Stimulated activated CD8-positive, alpha-beta memory T cell treated with anti-CD3 and anti-CD28 coated beads, Interleukin-4, amount 100 ng/mL, for 48 hours (primary cell): ENCODE measurements at places on chromosomes 5 and 9.

DNA sequence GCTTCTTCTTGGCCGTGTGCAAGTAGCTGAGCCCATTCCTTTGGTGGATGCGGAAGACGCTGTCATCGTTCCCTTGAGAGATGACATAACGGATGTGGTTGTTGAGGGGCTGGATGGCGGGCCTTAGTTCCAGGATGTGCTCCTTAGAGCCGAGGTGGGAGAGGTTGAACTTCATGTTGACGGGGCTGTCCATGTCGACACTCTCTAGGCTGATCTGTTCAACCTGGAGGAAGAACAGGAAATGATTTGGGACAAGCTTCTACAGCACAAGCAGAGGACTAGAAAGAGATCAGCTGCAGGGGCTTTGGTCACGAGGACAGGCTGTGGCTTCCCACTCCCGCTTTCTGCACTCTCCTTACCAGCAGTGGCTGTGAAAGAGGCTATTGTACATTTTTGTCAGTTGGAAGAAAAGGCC lies 176.0 kb downstream of the SLC12A2 start:
- DNase-seq: no peak

DNA sequence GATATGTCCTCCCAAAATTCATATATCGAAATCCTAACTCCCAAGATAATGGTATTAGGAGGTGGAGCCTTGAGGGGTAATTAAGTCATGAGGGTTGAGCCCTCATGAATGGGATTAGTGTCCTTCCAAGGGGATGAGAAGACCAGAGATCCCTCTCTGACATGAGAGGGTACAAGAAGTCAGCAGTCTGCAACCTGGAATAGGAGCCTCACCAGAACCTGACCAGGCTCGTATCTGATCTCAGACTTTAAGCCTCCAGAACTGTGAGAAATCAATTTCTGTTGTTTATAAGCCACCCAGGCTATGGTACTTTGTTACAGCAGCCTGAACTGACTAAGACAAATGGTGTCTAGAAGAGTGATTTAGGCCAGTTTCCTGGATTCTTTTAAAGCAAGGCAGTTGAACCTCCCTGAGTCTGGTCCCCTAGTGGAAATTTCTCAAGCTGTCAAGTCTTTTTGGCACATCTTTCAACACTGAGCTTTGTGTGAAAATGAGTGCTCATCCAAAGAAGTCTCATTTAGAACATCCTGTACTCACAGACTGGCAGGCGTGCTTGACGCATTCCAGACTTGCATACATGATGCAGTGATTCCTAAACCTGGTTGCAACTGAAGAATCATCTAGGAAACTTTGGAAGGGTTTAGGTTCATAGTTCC lies 254.8 kb upstream of the PPP1R2B start:
- no peak for DNase-seq

DNA sequence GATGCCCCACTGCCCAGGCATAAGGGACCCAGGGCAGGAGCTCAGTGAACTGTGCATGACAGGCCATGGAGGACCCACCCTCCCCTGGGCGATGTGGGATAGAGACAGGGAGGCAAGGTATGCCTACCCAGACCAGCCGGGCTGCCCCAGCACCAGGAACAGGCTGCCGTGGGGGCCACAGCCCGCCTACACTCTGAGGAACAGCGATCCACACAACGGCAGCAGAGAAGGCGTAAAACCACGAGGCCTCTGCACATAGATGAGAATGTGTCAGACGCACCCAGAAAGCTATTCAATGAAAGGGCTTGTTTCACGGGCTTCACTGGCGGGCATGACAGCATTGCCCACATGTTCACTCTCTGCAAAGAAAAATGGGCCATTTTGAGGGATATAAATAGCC lies 49.5 kb downstream of the SEMA4D start:
- DNase-seq: peak; percentile 70

DNA sequence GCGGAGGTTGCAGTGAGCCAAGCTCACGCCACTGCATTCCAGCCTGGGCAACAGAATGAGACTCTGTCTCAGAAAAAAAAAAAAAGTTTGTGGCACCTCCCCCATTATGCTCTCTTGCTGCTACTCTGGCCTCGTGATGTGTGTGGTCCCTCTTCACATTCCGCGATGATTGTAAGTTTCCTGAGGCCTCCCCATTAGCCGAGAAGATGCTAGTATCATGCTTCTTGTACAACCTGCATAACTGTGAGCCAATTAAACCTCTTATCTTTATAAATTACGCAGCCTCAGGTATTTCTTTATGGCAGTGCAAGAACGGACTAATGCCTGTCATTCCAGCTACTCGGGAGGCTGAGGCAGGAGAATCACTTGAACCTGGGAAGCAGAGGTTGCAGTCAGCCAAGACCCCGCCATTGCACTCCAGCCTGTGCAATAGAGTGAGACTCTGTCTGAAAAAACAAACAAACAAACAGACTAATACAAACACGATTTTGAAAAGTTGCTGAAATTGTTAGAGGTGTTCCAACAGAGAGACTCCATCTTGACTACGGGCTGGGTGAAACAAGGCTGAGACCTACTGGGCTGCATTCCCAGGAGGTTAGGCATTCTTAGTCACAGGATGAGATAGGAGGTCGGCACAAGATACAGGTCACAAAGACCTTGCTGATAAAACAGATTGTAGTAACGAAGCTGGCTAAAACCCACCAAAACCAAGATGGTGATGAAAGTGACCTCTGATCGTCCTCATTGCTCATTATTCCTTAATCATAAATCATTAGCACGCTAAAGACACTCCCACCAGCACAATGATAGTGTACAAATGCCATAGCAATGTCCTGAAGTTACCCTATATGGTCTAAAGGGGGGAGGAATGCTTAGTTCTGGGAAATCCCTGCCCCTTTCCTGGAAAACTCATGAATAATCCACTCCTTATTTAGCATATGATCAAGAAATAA lies 8.3 kb upstream of the AFF4 start:
- no peak for DNase-seq

DNA sequence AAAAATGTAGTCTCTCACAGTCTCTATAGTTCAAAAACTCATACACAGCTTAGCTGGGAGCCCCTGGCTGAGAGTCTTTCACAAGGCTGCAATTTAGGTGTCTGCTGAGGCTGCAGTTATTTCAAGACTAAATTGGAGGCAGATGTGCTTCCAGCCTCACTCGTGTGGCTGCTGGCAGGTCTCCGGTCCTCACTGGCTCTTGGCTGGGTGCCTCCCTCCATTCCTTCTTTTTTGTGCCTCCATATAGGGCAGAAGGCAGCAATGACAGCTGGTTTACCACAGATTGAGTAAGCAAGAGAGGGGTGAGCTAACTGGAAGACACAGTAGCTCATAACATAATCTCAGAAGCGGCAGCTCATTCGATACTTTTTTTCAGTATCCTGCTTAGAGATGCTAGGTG lies 2167.7 kb upstream of the WWC1 start:
- no peak for DNase-seq

- DNase-seq: no peak
Measured at GRCh38 chr9:88587182-88587581, 52.2 kb downstream of the NXNL2 start.

DNA sequence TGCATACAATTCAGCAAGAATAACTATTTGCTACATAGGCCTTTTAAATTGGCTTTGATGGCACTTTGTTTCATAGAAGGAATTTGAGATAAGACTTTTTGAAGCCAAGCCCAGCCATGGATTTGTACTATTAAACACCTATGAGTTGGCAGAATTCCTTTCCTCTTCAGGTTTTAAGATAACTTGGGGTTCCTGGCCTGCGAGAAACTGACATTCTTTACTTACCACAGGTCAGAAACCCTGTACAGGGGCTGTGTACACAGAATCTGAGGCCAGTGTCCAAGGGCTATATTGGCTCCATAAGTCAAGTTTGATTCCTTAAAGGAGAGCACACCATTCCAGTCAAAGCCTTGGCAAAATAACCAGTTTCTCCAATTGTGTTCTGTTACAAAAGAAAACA lies 10.8 kb upstream of the BTNL3 start:
- no peak for DNase-seq

GRCh38 chr5:43040287-43041098 lies at the start of gene ANXA2R:
Gene ANXA2R (minus strand): TSS chr5:43040319. CDS start chr5:43040046, 273 bp downstream.
- peak; percentile 93 for DNase-seq

- no peak for DNase-seq
Measured at GRCh38 chr5:7192016-7192415, 203.9 kb upstream of the ADCY2 start.

GRCh38 chr9:136621019-136621733 lies 41.5 kb upstream of the EGFL7 start:
- DNase-seq: no peak

DNA sequence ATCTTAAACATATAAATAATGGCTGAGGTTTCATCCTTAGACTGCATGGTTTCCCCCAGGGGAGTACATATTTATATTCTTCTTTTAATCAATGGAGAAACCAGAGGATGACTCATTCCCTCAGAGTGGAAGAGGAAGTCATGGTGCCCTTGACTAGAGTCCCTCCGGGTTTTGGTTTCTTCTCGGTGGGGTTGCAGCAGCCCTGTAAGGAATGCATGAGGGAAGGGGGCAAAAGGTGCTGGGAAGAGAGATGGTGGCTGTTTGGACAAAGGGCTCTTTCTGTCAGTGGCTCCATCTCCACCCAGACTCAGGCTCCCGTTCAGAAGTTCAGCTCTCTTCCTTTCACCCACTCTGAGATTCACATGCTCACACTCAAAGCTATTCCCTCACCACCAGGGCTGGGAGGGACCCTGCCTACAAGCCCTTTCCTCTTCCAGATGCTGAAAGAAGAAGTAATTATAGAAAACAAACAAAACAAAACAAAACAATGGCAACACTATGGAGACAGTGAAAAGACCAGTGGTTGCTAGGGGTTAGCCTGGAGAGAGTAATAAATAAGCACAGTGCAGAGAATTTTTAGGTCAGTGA lies 129.8 kb upstream of the IL12B start:
- DNase-seq: no peak

- DNase-seq: no peak
Measured at GRCh38 chr5:121029536-121030245, 565.6 kb downstream of the PRR16 start.

GRCh38 chr5:147697380-147697779 lies 85.1 kb downstream of the JAKMIP2 start:
- DNase-seq: no peak

- DNase-seq: no peak
Measured at GRCh38 chr9:113787871-113788270, 88.2 kb upstream of the ZNF618 start.

DNA sequence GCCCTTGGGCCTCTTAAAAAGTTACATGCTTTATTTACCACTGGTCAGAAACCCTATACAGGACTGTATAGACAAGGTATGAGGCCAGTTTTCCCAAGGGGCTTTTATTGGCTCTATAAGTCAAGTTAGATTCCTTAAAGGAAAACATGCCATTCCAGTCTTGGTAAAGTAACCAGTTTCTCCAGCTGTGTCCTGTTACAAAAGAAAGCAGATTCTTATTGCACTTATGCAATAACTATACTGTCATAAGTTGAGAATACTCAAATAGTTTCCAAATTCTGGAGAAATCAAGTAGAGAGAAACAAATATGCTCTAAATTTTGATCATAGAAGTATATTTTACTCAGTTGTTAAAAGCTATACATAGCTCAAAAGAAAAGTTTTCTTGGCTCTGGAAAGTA lies 47.2 kb downstream of the PTGS1 start:
- DNase-seq: no peak

DNA sequence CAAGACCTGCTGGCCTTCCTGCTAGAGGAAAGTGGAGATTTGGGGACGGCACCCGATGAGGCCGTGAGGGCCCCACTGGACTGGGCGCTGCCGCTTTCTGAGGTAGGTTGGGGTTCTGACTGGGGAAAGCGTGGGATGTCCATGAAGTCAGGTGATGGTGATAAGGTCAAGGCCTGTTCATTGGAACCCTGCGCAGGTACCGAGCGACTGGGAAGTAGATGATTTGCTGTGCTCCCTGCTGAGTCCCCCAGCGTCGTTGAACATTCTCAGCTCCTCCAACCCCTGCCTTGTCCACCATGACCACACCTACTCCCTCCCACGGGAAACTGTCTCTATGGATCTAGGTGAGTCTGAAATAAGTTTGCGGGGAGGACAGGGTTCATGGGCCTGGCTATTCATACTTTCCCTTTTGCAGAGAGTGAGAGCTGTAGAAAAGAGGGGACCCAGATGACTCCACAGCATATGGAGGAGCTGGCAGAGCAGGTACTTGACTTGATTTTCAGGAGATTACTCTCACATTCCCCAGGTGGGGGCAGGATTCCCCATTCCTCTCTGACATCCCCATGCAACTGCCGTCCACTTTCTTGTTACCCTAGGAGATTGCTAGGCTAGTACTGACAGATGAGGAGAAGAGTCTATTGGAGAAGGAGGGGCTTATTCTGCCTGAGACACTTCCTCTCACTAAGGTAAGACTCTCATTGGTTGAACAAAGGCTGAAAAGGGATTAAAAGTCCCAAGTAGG lies 505 bp downstream of the CREB3 start:
- DNase-seq: peak; percentile 61

DNA sequence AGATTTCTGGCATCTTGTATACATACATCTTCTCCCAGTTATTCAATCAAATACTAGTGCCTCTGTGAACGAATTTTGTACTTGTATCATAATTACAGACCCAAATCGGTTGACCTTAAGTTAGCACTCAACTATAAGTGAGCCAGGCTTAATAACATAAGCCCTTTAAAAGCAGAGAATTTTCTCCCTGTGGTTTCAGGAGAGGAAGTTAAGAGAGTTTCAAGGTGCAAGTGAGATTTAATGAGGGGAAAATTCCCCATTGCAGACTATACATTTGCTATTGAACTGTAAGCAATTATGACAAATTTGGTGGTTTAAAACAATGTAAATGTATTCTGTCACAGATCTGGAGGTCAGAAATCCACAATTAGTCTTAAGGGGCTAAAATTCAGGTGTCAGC lies 261.9 kb upstream of the NREP start:
- no peak for DNase-seq

DNA sequence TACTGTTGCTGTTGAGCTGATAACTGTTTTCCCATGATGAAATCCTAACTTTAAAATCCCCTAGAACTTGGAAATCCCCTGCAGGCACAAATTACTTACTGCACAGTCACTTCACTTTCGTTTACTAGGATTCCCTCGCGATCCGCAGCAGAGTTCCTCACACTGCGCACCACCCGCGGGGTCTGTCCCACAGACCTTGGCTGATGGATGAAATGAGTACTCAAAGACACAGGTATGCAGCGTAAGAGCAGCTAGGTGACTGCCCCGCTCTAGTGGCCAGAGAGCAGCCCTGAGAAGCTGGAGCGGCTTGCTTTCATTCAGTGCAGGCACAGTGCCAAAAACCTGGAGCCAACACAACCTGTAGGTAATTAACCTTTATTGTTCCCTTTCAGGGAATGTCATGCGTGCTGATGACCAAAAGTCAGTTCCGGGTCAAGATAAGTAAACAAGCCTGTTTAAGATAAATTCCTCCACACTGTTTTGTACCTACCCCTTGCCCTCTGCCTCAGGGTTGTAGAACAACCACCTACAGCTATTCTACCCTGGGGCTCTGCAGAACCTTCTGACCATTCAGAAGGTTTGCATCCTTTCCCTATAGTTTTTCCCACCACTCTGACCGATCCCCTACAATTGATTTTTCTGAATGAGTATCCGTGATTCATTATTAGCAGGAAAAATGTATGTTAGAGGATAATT lies 191.2 kb downstream of the CDH9 start:
- no peak for DNase-seq

DNA sequence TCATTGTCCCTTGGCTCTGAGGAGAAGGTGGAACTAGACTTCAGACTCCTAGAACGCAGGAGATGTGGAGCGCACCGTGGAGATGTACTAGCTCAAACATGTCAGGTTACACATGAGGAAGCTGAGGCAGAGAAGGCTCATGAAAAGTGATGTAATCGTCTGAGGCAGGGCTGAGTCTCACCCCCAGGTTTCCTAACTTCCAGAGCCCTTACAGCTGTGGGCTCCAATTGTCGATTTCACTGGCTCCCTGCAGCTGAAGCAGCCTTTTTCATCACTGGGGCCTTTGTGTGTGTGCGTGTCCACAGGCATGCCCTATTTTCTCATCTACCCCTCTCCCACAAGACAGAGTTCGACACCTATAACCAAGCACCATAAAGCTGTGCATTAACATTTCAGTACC lies 370.6 kb downstream of the NTRK2 start:
- DNase-seq: no peak
